ENCODE measurements at places on chromosomes 6 and 20. TPM values are rescaled to one million over a fixed set of nuclear protein-coding genes. Genes with fewer than 3 reads are reported as not detected.
A peak's percentile ranks its signal among the peaks of the same experiment; 100 is the strongest.

DNA sequence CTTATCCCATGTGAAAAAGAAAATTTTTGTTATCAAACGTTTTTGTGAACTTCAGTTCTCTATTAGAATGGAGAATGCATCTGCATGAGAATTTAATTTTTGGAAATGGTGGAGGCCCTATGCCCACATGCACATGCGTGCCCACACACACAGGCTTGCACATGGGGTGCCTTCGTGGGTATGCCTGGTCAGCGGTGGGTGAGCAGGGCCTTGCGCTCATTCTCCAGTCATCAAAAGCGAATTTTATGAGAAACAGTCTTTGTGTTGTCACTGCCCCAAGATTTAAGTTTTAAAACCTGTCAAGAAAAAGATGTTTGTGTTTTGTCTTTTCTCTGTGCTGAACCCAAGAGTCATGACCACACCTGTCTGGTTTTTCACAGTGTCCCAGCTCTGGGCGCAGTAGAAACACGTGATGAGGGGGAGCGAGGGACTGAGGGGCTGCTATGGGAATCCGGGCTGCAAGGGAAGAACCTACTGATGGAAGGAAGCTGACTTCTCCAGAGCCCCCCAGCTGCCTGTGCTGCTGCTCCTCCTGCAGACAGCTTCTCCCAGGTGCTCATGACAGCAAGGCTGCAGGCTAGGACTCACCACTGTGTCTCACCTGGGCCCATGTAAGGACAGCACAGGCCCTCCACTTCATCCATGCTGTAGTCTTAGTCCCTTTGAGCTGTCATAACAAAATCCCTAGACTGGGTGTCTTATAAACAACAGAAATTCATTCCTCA is 153.6 kb downstream of the SYCP2 start:
- no peak for DNase-seq

DNA sequence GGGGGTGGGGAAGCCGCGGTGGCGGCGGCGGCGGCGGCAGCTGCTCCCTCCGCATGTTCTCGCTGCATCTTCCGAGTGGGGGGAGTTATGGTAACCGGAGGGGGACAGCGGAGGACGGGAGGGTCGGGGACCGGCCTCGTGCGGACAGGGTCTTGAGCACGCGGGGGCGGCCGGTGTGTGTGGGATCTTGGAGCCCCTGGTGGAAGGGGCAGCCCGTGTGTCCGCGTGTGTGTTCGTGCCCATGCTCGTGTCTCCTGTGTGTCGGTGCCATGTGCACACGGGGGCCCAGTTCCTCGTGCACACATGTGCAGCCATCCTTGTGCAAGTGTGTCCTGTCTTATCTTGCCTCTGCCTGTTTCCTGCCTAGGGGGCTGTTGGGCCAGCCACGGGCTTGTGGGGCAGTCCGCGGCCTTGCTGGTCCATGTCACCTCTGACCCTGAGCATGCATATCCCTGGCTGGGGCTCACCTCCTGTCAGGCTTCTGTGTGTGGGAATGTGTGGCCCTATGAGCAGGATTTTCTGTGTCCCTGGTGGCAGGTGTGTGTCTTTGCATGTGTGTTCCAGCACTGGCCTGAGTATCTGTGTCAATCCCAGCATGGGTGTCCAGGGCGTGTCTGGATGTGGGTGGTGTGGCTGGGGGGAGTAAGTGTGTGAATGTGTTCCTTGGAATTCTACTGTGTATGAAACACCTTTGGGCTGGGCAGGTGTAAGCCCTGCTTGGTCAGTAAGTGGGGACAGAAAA is 8.5 kb downstream of the SYNGAP1 start:
- peak; percentile 63 for DNase-seq

DNA sequence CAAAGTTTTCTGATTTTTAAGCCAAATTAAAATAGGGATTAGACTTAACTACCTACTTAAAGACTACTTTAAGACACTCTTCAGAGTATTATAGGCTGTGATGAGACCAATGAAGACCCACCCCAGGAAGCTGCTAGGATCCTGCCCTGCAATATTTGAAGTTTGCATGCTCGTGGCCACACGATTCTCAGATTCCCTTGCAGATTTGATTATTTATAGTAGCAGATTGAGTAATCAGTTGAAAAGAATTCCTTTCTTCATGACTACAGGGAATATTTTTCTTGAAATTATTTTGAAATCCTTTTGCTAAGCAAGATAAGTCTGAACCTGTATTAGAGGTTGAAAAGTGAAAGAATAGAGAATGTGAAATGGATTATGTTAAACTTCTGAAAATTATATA is 122.3 kb downstream of the B3GAT2 start:
- DNase-seq: no peak

Gene CCR6
- 4.0 TPM for total RNA-seq

Gene ELOVL5
- 106 TPM for total RNA-seq

Gene ADAM33
- total RNA-seq: not detected

All from activated CD4-positive, alpha-beta T cell treated with anti-CD3 and anti-CD28 coated beads for 36 hours (primary cell).